ENCODE measurements at places on chromosomes 7 and 10.
A peak's percentile ranks its signal among the peaks of the same experiment; 100 is the strongest.

DNA sequence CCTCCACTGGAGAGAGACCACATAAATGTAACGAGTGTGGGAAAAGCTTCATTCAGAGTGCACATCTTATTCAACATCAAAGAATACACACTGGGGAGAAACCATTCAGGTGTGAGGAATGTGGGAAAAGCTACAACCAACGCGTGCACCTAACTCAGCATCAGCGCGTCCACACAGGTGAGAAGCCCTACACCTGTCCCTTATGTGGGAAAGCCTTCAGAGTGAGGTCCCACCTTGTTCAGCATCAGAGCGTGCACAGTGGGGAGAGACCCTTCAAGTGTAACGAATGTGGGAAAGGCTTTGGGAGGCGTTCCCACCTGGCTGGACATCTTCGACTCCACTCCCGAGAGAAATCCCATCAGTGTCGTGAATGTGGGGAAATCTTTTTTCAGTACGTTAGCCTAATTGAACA is 20.6 kb downstream of the FAM200A start:
- no peak for DNase-seq

DNA sequence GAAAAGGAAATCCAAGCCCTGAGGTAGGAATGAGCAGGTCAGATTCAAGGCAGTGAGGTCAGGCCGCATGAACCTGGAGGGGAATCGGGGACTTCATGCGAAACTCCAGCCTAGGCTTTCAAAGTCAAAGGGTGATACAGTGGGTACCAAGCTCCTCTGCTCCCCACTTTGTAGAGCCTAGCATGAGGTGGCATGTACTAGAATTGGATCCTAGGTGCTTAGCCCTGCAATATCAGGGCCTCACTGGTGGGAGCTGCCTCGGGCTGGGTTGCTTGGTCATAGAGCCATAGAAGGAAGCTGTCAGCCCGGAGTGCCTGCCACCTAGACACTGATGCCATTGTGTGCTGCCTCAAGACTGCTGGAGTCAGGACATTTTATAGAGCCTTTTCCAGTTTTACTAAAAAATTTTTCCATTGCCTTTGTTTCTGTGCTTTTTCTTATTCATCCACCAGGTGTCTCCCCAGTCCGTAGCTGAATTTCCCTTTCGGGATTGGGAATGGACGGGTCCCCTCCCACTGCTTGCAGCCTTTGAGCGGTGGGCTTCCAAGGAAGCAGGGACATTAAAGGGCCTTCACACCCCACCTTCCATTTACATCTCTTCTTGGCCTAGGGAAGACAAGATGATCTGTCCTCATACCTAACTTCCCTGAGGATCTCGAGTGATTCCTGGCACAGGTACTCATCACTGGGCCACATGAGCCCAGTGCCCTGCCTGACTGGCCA is 5.5 kb upstream of the LZTS2 start:
- DNase-seq, result no peak

DNA sequence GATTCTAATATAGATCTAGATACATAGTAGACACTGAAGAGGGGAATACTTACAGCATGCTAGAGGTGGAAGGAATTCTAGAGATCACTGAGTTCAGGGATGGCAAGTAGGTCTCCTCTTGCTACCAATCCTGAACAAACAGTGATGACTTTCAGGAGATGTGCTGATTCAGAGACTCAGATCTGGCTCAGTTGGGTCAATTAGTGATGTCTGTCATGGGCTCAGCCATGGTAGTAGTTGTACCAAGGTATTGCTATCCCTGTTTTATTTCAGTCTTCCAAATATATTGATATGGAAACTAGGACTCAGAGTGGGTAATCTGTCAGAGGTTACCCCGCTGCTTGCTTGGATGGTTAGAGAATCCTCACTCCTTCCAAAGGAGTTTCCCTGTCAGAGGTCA is 38.5 kb downstream of the UNC5B start:
- DNase-seq, result no peak

GRCh38 chr7:151992375-151992774 is 33.1 kb upstream of the GALNT11 start:
- DNase-seq, result peak; percentile 18

Measured in T-helper 1 cell (primary cell).